ENCODE measurements at places on chromosomes 6 and 20.

GRCh38 chr6:2055911-2056310, 189.5 kb downstream of the GMDS start:
- no peak for DNase-seq

- no peak for DNase-seq
These were observed 131.6 kb upstream of the SOX4 start for GRCh38 chr6:21461844-21462518.

- DNase-seq: no peak
These were observed 12.7 kb downstream of the FNDC1 start for GRCh38 chr6:159181914-159182313.

GRCh38 chr6:28134015-28134414, 7.7 kb upstream of the ZKSCAN8 start:
- peak; percentile 54 for DNase-seq

DNA sequence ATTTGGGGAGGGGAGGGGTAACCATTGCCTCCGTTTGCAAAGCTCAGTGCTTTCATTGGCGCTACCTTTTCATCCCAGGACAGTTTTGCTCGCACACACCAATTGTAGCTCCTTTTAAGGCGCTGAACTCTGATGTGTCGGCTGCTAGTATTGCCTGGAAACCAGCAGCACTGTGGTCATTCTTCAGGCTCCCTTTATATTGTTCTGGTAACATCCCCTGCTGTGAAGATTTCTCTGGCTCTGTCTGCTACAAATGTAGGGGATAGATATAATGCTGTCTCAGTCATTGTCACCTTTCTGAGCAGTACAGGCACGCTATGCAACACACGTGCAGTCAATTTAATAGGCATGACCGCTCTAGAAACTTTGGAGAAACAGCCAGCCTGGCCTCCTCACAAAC, 172.9 kb upstream of the SASH1 start:
- DNase-seq: no peak

DNA sequence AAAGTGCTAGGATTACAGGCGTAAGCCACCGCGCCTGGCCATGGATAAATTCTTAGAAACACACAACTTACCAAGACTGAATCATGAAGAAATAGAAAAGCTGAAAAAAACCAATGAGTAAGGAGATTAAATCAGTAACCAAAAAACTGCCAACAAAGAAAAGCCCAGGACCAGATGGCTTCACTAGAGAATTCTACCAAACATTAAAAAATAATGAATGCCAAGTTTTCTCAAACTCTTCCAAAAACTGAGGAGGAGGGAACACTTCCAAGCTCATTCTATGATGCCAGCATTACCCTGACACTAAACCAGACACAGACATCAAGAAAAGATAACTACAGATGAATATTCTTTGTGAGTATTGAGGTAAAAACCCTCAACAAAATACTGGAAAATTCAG, 44.3 kb downstream of the USP49 start:
- no peak for DNase-seq

DNA sequence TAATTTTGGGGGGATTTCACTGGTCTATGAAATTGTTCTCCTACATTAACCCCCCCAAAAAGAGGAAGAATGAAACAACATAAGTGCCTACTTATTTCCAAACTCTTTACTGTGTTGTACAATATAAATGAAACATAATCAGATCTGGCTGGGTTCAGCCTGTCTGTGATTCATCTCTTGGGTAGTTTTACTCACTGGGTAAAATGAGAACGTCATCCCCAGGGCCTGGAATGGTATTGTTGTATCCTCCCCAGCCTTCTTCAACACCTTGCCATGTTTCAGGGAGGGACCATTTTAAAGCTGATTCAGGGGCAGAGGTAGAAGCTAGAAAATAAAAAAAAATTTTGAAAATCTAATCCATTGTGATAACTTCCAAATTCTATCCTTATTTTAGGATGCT, 256.7 kb downstream of the PKHD1 start:
- no peak for DNase-seq
